ENCODE measurements at places on chromosomes 16 and 17.

- DNase-seq, result no peak
These were observed 16.0 kb downstream of the MMD start for GRCh38 chr17:55405600-55405999.

DNA sequence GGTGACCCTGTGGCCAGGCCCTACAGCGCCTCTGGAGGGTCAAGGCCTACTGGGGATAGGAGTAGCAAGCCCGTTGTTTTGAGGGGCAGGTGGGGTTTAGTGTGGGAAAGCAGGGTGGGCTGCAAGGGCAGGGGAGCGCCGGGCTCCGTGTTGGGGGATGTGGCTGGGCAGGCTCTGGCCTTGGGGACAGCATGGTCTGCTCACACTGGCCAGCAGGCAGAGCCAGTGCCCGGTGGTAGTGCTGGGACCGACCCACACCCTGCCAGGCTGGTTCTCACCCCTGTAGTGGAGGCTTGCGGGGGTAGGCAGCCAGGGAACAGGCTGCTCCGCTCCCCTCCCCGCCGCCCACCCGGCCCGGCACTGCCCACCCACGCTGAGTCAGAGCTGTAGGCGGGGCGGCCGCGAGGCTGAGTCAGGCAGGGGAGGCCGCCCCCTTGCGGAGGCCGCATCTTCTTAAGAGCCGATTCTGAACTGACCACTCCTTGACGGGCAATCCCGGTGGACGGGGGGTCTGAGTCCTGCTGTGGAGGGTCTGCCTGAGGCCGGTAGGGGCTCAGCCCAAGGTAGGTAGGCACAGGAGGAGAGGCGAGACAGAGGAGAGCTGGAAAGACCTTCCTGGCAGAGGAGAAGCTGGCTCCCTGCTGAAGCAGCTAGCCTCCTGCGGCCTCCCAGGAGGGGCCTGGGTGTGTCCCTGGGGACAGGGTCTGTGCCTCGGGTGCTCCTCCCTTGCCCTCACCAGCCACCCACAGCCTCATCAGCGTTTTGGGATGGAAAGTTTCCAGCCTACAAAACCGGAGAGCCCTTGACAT lies 62.4 kb downstream of the BAIAP2 start:
- no peak for DNase-seq

GRCh38 chr17:49000943-49001342 lies 3.8 kb downstream of the IGF2BP1 start:
- DNase-seq, result no peak

DNA sequence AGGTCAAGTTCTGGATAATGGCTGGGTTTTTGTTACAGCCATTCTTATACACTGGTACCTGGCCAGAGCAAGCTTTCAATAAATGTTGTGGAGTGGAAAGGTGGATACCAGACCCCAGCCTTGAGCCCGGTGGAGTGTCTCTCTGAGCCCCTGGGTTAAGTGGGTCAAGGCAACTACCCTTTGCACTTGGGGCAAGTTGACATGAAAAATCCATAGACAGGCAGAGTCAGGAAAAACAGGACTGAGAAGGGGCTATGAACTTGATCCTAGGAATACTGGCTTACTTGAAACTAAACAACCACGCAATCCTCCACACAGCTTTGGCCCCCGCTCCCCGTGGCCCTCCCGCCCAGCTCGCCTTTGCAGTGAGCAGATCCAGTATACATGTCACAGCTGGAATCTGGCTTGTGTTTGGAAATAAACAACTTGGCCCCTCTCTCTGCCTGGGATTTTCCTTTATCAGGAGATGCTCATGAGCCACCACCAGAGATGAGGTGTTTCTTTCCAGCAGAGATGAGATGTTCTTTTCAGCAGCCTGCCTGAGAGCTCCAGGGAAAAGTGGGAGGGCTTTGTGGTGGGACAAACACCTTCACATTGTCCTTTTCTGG lies 65.9 kb downstream of the KSR1 start:
- no peak for DNase-seq

DNA sequence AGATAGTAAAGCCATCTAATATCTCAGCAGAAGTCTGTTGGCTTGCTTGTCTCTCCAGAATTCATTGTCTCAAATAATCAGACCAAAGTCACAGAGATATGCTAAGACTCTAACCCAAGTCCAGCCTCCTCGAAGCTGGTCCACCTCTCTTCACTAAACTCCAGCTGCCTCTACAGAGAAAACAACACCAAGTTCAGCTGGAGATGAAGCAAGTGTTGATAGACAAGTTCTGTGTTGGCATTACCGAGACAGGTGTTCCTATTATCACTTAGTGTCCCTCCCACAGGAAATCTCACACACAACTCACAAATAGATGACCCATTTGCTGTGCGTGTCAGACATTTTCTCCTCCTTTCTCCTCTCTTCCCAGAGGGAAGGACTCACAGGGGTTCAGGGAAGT lies 164.4 kb upstream of the ANKFN1 start:
- no peak for DNase-seq

DNA sequence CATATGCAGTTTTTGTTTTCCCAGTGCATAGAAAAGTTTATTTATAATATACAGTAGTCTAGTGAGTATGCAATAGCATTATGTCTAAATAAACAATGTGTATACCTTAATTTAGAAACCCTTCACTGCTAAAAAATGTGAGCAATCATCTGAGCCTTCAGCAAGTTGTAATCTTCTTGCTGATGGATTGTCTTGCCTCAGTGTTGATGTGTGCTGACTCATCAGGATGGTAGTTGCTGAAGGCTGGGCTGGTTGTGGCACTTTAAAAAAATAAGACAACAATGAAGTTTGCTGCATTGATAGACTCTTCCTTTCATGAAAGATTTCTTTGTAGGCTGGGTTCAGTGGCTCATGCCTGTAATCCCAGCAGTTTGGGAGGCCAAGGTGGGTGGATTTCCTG lies 13.9 kb upstream of the CAPNS2 start:
- DNase-seq, result no peak

DNA sequence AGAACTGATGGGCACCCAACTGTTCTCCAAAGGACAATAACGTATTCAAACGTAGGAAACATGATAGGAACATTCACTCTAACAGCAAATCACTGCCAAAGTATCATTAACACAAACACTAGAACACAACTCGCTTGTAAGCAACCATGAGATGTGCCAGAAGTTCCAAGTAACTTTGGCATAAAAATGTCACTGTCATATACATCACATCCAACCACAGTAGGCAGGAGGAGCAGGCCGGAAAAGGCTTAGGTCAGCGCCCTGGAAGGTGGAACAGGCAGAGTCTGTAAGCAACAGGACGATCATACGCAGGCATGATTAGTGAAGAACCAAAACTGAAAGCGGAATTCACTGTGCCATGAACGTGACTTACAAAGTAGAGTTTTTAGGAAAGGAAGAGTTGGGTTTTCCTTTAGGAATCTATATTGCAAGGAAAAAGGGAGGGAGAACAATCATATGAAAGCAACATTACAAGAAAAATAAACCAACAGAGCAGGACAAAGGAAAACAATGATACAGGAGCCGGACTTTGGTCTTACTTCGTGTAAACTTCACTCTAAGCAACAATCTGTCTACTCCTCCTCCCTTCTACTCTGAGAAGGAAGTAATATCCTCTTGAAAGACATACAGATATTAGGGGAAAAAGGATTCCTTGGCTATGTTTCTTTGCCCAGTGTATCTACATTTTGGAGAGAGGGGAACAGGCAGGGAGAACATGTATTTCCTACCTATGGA lies 52.3 kb downstream of the YWHAE start:
- no peak for DNase-seq

DNA sequence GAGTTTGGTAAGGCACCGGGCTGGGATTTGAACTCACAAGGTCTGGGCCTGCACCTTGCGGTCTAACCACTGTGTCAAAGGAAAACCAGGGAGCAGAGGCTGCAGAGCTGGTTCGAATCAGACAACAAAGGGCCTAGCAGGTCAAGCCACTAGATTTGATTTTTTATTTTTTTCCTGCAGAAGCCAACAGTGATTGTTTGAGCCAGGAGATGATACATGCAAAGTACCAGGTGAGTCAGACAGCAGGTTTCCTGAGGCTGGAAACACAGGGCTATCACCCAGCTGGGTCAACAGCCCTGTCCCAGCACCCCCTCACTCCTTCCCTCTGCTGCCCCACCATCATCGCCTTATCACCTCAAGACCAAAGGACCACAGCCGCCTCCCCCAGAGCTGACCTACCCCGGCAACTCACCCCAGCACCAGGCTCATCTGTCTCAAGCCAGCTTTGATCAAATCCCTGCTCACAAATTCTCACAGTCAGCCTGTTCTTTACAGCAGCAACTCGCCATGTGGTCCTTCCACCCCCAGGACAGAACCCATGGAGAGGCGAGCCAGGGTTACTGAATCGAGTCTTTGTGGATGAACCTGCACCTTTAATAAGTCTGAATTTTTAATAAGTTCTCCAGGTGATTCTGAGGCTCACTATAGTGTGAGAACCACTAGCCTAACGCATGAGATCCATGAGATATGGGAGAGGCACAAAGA lies 13.0 kb upstream of the KRT19 start:
- no peak for DNase-seq
